Heart right ventricle (tissue), 16 donors: ENCODE measurements at places on chromosomes 2 and 18. TPM values are rescaled to one million over a fixed set of nuclear protein-coding genes. Genes with fewer than 3 reads are reported as not detected.

PLGLB2 gene
- total RNA-seq = not detected

HOXD12 gene
- total RNA-seq = not detected

ANKRD44 gene
- total RNA-seq = 4.6 TPM

LOXHD1 gene
- total RNA-seq = 1.5 TPM

MDH1B gene
- total RNA-seq = 1.1 TPM

UGT1A10 gene
- total RNA-seq = not detected

GRCh38 chr18:43486462-43486861, 209.2 kb upstream of the SYT4 start:
- DNase-seq = no peak

DNA sequence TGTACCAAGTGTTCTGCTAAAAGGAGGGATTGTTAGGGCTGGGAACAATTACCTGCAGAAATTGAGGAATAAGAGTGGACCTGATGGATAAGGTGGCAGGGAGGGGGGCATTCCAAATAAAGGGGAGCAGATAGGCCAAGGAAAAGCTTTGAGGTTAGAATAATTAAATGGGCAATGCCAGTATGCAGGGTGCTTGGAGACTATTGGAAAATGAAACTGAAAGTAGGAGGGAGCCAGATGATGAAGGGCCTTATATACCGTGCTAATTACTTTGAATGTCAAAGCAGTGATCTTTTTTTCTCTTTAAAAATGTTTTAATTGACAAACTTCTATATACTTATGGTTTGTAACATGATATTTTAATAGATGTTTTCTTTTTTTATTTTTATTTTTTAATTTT, 42.9 kb downstream of the MMADHC start:
- DNase-seq = no peak

DNA sequence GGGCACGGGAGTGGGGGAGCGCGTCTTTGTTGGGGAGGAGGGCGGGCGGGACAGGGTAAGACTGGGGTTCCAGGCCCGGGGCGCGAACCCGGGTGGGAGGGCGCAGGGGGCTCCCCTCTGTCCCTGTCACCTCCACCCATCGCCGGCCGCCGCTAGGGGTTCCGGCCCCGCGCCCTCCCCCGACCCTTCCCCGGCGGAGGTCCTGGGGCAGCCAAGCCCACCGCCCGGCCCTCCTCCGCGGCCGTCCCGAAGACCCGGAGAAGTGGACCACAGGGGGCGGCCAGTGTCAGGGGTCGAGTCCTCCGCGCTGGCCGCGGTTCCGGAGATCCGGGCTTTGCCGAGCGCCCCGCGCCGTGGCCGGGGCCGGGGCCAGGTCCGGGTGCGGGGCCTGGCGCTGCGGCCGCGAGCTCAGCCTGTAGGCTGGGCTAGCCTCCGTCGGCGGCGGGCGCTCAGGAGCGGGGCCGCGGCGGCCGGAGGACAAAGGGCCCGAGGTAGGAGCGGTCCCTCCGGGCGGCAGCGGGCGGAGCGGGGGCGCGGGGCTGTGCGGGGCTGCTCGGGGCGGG, 16.6 kb upstream of the E2F6 start:
- DNase-seq = no peak

- peak; percentile 9 for DNase-seq
Measured at GRCh38 chr18:21682371-21683051, 22.1 kb downstream of the ABHD3 start.

- DNase-seq = no peak
Measured at GRCh38 chr2:43831543-43832294, 6.9 kb downstream of the ABCG5 start.

- no peak for DNase-seq
Measured at GRCh38 chr2:143545949-143546255, 416.7 kb downstream of the ARHGAP15 start.

DNA sequence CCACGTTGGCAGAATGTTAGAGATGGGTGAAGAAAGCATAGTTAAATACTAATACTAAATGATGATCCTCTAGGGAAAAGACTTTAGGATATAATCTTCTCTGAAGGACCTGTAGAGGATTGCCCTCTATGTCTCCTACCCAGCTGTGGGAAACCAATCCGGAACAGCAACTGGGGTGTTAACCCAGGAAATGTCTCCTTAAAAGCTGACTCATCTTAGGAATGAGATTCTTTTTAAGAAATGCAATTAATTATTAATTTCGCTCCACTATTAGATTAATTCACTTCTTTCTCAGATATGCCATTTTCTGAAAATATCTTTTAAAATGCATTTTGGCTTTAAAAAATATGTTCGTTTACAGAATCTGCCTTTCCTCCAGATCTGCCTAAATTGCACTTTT, 7.4 kb downstream of the SCN3A start:
- DNase-seq = no peak

- peak; percentile 58 for DNase-seq
Measured at GRCh38 chr2:69565431-69565839, 78.1 kb downstream of the AAK1 start.

DNA sequence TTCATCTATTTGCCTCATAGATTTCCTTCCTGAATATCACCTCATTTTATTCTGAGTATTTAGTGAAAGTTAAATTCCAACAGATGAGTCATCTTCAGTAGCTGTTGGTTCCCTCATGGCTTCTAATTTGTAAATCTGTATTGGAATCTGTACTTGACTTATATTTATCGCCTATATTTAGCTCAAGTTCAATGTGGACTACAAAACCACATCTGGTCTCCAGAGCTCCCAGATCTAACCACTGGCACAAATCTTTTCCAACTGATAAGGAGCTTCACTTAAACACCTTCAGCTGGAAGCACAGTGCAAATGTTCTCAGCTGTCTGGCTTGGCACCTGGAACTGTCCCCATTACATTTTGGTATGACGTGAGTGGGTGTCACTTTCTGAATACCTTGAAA, 82.8 kb upstream of the DSEL start:
- no peak for DNase-seq

GRCh38 chr2:105129722-105130232, 91.9 kb downstream of the MRPS9 start:
- no peak for DNase-seq

- DNase-seq = no peak
Measured at GRCh38 chr2:240722796-240723735, 31.4 kb downstream of the AQP12A start.

GRCh38 chr2:3403587-3404334, 24.3 kb downstream of the TRAPPC12 start:
- DNase-seq = no peak

GRCh38 chr2:235514627-235515363, 21.0 kb downstream of the AGAP1 start:
- no peak for DNase-seq

- no peak for DNase-seq
Measured at GRCh38 chr18:79799619-79800370, 2.1 kb downstream of the KCNG2 start.

DNA sequence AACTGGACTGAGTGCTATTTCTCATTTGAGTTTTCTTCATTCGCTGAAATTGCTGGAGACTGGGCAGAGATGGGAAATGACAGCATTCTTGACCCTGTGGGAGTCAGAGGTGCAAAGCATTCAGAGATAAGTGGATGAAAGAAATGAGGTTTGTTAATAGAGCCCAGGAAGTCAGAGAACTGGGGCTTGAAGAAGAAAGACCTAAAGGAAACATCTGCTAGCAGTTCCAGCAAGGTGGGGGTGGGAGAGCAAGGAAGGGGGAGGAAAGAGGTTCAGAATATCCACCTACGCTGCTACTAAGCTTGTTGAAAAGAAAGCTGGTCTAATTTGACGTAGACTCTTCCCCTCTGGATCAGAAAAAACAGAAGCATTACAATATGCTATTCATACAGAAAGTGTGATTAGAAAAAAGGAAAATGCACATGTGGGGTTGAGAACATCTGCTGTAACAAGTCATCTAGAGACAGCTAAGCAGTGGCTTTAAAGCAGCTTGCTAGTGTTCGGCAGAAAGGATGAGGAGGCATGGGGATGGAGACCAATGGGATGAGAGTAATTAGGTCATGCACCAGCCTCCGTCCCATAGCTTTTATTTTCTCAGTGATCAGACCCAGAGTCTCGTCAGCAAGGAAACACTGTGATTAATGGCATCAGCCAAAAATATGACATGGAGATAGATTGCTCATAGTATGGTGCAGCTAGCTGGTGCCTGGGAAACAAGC, 29.7 kb downstream of the NAB1 start:
- DNase-seq = no peak

- no peak for DNase-seq
Measured at GRCh38 chr2:240881913-240882312, 13.3 kb downstream of the AGXT start.

- DNase-seq = no peak
Measured at GRCh38 chr2:163665051-163665450, 70.8 kb downstream of the FIGN start.

DNA sequence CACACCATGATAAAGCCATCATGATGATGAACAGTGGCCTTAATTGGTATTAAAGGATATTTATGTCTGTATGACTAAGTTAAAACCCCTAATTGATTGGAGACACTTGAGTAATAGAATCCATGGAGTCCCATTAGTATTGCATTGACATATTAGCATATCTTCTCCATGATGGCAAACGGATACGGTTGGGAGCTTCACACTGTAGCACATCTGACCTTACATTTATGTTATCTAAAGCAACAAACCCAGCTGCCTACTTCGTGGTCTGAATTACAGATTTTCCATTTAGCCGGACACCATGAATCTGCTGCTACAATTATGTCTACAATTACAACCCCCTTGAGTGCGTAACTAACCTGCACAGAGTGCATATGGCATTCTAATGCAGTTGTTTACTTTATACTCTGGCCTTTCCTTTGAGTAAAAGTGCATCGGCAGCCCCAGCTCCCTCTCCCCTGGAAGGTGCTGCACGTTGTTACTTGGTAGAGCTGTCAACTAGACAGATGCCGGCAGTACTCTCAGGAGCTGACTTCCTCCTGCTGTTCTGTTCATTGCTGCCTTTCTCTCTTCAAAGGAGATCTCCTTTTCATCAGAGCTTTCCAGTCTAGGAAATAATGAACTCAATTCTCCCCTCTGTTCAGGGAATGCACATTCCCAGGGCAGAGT, 92.1 kb downstream of the LRRC30 start:
- DNase-seq = no peak

DNA sequence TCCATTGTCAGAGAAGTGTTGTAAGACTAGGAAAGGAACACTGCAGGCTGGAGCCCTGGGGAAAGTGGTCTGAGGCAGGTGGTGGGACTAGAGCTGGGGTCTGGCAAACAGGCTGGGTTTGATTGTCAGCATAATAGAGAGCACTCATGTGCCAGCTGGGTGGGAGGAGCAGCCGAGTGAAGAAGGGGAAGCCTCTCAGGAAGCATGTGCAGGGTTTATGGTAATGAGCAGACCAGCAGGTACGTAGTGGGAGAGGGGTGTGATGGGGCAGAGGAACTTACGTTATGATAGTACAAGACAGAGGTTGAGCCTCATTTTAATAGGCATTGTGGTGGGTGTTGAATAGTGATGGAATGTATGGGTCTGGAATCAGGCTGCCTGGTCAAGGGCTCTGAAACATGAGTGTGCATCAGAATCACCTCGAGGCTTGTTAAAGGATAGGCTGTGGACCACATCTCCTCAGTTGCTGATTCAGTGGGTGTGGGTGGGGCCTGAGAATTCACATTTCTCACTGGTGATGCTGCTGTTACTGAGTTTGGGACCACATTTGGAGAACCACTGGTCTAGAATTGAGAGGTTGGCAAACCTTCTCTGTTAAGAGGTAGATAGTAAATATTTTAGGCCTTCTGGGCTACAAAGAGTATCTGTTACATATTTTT, 1.7 kb upstream of the MGAT5 start:
- no peak for DNase-seq

DNA sequence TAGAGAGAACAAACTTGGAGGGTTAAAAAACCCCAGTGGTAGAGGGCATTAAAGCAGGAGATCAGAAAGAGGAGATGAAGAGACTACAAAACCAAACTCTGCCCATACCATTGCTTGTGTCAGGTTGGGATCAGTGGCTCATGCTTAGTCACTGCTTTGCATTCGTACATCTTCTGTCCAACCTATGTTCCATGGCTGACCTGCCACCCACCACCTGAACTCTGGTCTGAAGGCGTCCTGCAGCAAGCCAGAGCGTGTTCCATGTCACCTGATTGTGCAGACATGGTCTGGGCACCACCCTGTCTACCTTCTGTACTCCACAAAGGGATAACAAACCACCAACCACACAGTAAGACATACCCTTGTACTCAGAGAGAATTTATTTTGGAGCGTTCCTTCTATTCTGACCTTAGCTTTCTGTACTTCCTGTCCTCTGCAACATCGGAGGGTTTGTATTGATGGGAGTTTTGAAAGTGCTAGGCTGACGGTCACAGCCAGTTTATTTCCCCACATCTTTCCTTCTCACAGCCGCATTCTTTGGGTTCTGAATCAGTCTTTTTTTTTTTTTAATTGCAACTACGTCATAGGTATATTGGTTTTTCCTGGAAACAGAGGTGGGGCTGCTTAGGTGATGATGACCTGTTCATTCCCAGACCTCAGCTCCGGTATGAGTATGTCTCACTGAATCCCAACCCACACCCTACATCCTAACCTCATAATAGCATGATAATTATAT, 88.3 kb downstream of the SOWAHC start:
- no peak for DNase-seq

- no peak for DNase-seq
Measured at GRCh38 chr2:191474464-191474863, 203.5 kb upstream of the NABP1 start.

GRCh38 chr2:157497638-157498314, 53.9 kb upstream of the CYTIP start:
- no peak for DNase-seq

DNA sequence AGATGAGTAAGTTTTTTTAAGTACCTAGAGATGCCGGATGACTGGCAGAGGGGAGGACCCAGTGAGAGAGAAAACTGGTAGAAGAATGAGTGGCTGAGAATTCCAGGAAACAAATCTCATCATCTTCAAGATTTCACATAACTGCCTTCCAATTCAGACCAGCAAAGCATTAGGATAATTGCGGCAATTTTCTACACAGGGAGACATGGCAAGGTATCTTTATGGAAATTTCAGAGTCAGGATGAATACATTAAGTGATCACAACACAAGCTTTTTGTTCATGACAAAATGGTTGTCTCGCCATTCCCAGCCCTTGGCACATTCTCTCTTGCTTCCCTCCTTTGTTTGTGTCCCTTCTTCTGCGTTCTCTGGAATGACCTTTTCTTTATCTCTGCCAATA, 82.1 kb downstream of the ALK start:
- DNase-seq = no peak

- DNase-seq = no peak
Measured at GRCh38 chr2:94987074-94988020, 38.2 kb upstream of the MAL start.

DNA sequence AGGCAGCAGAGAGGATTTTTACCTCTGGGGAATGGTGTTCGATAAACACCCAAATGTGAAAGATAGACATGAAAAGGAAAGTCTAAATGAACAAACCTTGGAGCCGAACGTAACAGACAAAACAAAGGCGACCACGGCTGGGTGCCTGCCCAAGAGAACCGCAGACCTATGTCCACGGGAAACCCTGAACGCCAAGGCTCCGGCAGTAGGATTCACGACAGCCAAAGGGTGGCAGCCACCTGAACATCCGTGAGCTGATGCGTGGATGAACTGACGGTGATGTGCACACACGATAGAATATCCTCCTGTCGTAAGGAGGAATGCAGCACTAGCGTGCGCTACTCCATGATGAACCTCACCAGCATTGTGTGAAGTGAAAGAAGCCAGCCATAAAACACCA, 85.6 kb downstream of the MBP start:
- no peak for DNase-seq
